ENCODE measurements at places on chromosomes 3 and 15. TPM values are rescaled to one million over a fixed set of nuclear protein-coding genes. Genes with fewer than 3 reads are reported as not detected.

GRCh38 chr15:89143503-89144162, 55.4 kb downstream of the ABHD2 start:
- no peak for DNase-seq
- H3K4me1 ChIP-seq = no peaks in the 10 kb centered on the region
- H3K27me3 ChIP-seq = no peaks in the 10 kb centered on the region
- H3K4me3 ChIP-seq = no peak overlapping the region
- no peaks in the 10 kb centered on the region for H3K36me3 ChIP-seq

DNA sequence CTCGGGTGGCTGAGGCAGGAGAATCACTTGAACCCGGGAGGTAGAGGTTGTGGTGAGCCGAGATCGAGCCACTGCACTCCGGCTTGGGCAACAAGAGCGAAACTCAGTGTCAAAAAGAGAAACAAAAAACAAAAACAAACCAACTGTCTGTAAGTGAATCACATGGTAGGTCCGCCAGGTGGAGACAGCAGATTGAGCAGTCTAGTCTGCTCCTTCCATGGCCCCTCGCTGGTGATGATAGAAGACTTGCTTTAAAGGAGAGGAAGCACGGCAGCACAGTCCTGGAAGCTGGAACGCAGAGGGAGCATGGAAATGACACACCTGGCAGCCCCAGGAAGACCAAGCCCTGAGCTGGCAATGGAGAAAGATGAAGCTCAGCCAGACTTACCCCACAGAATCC, 31.4 kb upstream of the MGLL start:
- H3K4me1 ChIP-seq = peaks cover 2% of the 10 kb centered on the region
- H3K27ac ChIP-seq = no peak overlapping the region
- no peak overlapping the region for H3K4me3 ChIP-seq

DNA sequence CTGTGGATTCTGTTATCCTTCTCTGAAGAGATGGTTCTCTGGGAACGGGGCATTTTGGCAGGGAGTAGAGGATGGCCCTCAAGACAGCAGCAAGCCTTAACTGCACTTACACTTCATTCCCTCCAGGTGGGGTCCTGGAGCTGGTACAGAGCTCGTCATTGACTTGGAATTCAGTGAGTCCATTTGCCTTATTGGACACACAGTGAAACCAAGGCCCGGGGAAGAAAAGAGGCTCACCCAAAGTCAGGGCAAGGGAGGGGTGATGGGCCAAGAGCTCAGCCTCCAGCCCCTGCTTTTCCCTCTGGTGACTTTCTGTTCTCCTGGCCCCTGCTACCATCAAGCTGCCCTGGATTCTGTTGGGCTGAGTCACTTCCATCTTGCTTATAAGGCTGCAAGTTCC, 125.6 kb downstream of the ETFA start:
- peak; percentile 60 for DNase-seq
- H3K36me3 ChIP-seq = no peaks in the 10 kb centered on the region
- no peak overlapping the region for H3K4me3 ChIP-seq
- peaks cover 5% of the 10 kb centered on the region for H3K27me3 ChIP-seq
- peaks cover 23% of the 10 kb centered on the region for H3K4me1 ChIP-seq

The SERINC4 gene
- total RNA-seq = not detected

The ACP3 gene
- 0.44 TPM for total RNA-seq

Measured in endothelial cell (in vitro differentiated cells).